Stimulated activated CD8-positive, alpha-beta memory T cell treated with anti-CD3 and anti-CD28 coated beads, Interleukin-4, amount 100 ng/mL, for 4 hours (primary cell): ENCODE measurements at places on chromosomes 7 and 10.

GRCh38 chr7:85815526-85815925 is 628.7 kb upstream of the SEMA3D start:
- DNase-seq = no peak

GRCh38 chr10:70558871-70559810 is 43.4 kb downstream of the PRF1 start:
- peak; percentile 50 for DNase-seq

DNA sequence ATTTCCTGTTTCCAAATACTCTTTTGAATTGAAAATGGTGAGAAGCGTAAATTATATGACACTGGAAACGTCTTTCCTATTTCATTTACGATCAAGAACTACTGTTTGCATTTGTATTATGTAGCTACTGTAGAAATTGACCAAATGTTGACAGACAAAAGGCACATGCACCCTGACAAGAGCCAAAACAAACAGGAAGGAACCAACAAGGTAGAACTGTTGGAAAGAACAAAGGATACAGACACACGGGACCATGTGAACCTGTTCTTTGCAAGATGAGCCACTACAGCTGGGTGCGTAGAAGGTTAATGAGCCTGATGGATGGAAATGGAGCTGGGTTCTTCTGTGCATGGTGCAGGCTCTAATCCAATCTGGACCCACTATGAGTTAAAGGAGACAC is 48.4 kb upstream of the FZD8 start:
- no peak for DNase-seq

DNA sequence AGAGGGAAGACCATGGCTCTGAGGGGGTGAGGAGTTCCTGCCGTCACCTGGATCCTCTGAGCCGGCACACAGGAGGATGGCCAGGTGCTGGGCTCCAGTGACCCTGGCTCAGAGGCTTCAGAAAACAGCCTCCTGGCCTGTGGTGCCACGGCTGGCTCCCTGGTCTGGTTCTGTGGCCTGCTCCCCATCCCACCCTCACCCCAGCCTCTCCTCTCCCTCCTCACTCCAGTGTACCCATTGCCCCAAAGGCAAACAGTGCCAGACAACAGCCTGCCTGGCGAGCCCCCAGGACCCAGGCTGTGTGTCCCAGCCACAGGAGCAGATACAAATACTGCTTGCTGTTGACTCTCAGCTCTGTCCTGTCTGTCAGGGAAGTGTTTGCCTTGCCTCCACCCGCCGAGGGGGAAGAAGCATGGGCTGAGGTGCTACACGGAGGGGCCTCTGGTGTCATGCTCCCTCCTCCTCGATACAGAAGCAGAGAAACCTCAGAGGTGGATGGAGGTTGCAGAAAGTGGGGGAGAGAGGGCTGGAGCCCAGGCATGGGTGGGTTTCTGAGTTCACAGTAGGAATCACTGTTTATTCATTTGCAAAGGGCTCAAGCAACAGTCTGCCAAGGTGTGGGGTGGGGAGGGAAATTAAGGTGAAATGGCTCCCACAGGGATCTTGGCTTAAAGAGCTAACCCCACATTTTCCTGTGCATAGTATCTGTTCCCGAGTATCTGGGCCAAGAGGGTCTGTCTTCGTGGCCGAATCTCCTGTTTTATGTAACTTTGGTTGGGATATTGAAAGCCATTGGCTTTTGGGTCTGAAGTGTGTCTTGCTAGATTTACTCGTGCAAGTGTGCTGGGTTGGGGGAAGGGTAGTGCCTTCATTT is 5.5 kb downstream of the ADRA2A start:
- no peak for DNase-seq
